Activated CD4-positive, alpha-beta T cell treated with anti-CD3 and anti-CD28 coated beads for 36 hours (primary cell): ENCODE measurements at places on chromosomes 5 and 9.

- no peak for DNase-seq
Observed at GRCh38 chr9:97511655-97512427, 10.4 kb downstream of the TMOD1 start.

DNA sequence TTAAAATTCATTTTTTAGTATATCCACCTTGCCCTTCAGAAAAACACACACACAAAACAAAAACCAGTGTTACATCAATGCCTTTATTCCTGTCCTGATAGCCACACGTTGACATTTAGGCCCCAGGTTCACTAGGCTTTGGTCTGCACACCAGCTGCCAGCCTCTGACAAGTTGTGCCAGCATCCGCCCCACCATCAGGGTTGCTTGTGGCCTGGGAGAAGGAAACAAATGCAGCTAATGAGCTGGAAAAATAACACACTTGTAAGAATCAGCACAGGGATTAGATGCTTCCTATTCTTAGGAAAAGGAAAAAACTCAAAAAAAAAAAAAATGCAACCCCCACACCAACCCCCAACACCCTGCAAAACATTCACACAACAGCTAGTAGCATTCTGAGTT lies 404.0 kb upstream of the GRIA1 start:
- no peak for DNase-seq

DNA sequence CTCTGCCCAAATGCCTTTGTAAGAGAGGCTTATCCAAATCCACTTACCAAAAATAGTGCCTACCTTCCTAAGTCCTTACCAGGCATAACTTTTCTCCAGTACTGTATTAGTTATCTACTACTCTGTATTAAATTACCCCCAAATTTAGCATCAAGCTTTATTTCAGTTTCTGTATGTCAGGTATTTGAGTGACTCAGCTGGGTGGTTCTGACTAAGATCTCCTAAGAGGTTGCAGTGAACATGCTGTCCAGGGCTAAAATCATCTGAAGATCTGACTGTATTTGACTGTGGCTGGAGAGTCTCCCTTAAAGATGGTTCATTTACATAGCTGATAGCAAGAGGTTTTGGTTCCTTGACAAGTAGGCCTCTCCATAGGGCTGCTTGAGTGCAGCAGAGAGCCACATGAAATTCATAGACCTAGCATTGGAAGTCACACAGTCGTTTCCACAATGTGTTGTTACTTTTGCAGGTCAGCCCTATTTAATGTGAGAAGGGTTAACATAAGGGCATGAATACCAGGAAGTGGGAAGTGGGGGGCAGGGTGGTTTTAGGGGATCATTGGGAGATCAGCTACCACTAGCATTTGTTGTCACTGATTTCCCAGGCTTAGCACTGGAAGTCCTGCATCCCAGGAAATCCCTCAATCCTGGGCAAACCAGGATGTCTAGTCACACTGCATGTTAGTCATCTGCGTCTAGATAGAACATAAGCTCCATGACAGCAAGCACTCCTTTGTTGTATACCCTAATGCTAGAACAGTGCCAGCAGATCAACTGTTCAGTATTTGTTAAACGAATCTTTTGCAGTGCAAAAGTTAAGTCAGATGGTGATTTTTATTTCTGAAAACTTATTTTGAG lies 2.0 kb upstream of the ZNF622 start:
- DNase-seq, result peak; percentile 30

DNA sequence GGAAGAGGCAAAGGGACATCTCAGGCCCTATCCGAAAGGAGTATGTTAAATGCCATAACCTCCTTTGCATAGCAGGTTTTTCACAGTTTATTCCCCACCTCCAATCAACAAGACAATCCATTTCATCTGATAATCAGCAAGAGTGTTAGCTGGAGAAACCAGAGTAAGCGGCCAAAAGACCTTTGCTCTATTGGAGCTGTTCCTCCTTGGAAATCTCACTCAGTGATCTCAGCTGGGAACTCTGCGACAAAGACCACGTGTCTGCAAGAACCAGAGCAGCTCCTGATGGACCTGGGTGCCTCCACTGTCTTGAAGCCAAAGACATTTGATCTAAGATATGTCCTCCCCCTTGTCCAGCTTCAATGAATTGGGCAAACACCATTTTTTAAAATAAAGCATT lies 241.0 kb downstream of the SEC61B start:
- no peak for DNase-seq

- no peak for DNase-seq
Observed at GRCh38 chr5:60604771-60605170, 95.2 kb downstream of the DEPDC1B start.

DNA sequence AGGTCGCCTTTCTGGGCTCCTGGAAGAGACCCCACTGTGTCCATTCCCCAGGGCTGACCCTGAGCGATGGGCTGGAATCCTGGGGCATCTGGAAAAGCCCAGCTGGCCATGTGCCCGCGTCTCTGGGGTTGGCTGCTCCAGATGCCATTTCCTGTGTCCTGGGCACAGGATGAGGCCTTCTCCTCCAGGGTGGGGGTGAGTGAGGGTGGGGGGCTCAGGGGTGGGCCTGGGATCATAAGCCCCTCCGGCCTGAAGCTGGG lies 30.7 kb downstream of the PAEP start:
- DNase-seq, result no peak

DNA sequence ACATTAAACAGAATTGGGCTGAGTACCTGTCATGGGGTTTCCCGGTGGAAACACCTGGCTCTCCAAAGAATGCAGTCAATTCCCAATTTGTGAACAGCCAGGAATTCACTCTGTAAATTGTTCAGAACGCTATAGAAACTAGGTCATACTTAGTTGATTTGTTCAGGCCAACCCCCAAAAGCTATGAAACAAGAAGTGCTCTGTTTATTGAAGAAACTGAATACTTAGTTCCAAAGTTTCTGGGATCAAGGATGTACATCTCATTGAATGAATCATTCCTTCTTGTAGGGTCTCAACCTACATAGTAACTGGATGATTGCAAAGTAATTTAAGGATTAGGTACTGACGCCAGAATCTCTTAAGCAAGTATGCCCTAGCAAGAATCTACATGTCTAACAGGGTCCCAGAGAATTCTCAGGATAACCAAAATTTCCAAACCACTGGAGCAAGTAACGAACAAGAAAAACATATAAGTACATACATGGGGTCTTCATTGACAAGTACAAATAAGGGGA lies 659 bp upstream of the TUSC1 start:
- DNase-seq, result no peak

- DNase-seq, result no peak
Observed at GRCh38 chr5:32342656-32343055, 29.9 kb upstream of the MTMR12 start.

- DNase-seq, result peak; percentile 55
Observed at GRCh38 chr5:176529741-176530141, 7.5 kb downstream of the RNF44 start.

- DNase-seq, result no peak
Observed at GRCh38 chr5:68641211-68641610, 425.7 kb downstream of the PIK3R1 start.

DNA sequence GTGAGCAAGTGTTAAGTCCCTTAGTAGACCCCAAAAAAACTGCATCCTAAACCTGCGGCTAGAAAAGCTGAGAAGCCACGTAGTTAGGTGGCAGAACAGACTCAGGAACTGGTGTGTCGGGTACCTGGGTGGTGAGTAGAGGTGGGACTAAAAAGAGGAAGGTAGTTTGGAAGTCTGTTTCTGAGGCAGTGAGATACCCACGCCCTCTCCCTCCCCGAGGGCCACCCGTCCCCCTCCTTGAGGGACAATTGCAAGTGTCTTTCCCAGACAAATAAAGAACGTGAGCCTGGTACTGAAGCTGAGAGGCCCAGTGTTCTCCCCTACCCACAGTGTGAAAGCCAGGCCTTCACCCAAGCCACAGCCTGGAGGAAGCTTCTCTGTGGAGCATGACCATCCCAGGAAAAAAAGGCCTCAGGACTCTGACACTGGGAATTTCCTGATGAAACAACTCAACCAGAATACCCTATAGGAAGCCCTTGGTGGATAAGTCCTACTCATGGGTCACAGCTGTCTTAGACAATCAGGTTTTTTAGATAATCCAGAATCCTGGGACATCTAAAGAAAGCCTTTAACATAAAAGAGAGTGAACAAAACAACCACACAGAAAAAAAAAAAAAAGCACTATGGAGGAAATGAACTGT lies 7.0 kb upstream of the CD74 start:
- DNase-seq, result no peak

DNA sequence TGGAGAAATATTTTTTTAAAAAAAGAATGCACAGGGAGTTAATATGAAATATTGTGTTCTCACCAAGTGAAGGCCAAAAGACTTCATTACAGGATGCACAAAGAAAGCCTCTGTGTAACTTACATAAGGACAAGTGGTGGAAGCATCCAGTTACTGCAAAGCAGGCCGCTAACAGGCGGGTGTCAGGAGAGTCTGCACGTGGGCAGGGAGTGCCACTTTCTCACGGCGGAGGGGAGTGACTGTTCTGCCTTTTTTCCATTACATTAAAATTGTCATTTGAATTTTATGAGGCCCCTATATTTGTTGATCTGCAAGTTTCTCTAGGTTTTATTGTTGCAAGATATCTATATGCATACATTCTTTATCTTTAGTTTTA lies 28.1 kb upstream of the SPATA31E1 start:
- no peak for DNase-seq

DNA sequence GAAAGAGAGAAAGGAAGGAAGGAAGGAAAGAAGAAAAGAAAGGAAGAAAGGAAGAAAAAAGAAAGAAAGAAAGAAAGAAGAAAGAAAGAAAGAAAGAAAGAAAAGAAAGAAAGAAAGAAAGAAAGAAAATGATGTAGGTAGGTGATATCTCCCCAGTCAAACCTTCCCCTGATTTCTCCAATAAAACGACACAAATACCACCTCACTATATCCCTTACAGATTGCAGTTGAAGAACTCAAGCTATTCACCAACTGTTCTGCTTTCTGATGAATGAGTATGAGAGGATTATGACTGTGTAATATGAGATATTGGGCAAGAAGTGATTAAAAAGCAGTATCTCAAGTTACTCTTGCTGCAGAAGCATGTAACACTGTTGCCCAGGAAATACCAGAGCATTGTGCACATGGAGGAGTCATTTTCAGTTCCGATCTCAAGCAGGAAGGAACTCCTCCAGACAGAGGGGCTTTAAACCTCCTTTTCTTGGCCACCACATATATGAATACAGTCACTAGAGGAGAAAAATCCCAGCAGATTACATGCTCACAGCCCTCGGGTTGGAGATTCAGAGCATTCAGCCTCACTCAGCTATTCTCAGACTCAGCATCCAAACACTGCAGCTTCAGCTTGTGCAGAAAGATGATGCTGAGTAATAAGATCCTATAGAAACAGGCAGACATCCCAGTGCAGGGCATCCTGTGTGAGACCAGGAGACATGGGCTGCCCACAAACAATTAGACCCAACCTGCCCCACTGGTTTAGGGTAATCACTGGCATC lies 61.4 kb downstream of the UGCG start:
- peak; percentile 27 for DNase-seq

DNA sequence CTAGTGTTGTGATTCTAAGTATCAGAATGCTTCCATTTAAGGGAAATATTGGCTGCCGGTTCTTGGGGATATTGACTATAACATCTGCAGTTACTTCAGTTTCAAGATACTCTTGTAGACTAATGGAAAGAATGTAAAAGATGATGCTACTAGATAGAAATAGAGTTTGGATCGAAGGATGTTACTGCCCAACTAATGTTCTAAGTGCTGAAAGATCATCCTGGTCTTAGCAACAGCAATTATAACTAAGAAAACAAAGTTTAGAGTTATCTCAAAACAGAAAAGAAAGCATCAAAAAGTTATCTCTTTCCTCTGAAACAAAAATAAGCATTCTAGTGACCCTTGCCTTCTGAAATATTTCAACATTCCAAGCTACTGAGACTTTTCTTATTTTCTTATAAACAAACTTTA lies 49.9 kb downstream of the ITGA1 start:
- no peak for DNase-seq

GRCh38 chr5:67201897-67202549 lies 5.4 kb upstream of the CD180 start:
- DNase-seq, result no peak

- DNase-seq, result peak; percentile 3
Observed at GRCh38 chr9:126694206-126695081, 80.7 kb downstream of the LMX1B start.

DNA sequence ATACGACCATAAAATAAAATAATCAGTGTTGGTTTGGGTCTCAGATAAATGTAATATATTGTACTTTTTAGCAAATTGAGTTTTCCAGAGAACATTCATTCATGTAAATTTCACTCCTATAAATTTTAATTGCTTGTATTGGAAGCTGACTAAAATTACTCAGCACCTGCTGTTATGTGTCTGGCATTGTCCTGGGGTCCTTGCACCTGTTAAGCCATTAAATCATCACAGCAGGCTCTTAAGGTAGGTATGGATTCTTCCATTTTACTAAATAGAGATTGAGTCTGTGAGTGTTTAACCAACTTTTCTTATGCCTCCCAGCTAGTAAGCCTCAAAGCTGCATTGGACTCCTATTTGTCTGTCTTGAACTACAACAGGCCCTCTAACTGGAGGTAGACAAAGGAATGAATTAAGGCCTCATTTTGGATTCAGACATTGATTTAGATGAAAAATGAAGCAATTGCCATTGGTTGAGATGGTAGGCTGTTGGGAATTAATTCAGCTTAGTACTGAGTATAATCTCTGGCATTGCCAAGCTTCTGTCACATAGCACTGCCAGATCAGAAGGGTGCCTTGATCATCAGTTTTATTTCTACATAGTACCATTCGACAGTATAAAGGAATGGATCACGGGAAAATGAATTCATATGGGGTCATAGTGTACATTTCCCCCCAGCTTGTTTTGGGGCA lies 78.9 kb downstream of the PARP8 start:
- no peak for DNase-seq

DNA sequence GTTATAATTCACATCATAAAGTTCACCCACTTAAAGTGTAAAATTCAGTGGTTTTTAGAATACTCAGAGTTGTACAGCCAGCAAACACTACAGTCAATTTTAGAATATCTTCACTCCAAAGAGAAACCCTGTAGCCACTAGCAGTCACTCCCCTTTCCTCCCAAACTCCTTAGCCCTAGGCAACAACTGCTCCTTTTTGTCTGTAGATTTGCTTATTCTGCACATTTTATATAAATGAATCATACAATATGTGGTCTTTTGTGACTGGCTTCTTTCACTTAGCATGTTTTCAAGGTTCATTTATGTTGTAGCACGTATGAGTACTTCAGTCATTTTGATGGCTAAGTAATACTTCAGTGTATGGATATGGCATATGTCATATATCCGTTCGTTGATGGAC lies 38.7 kb downstream of the TGFBR1 start:
- no peak for DNase-seq

DNA sequence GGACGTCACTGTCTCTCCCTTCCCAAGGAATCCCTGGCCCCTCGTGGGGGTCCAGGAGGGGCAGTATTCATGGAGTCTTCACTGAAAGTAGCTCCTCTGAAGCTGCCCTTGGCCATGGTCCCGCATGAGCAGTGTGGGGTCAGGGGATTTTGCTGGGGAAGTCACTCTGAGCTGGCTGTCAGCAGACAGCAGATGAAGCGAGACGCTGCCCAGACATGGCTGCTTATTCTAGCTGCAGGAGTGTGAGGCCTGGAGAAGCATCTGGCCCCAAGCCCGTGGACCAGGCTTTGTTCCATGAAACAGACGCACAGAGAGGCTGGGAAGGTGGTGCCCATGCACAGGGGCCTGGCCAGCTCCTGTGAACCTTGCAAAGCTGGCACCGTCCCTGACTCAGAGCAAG lies 21.5 kb upstream of the ASS1 start:
- no peak for DNase-seq

- DNase-seq, result no peak
Observed at GRCh38 chr5:78077369-78078068, 217.0 kb downstream of the AP3B1 start.

- DNase-seq, result no peak
Observed at GRCh38 chr5:572398-573019, 39.6 kb upstream of the CEP72 start.
